Hair follicular keratinocyte (primary cell): ENCODE measurements at places on chromosomes 5 and 9. TPM values are rescaled to one million over a fixed set of nuclear protein-coding genes. Genes with fewer than 3 reads are reported as not detected.

Gene PTGR1
- 53.1 and 57.5 TPM in 2 replicates for total RNA-seq

Gene VLDLR
- total RNA-seq = 8.3 and 19.8 TPM in 2 replicates

Gene LIFR
- 2.1 and 2.7 TPM in 2 replicates for total RNA-seq

Gene ALAD
- 3.0 and 4.6 TPM in 2 replicates for total RNA-seq

Gene GABRA1
- not detected in 2 replicates for total RNA-seq

Gene TBC1D13
- total RNA-seq = 7.0 and 15.4 TPM in 2 replicates

Gene WDR38
- total RNA-seq = not detected in 2 replicates
